ENCODE measurements at places on chromosomes 5 and 9.

- no peak for DNase-seq
These were observed 60.6 kb upstream of the ZFR start for GRCh38 chr5:32504989-32505596.

DNA sequence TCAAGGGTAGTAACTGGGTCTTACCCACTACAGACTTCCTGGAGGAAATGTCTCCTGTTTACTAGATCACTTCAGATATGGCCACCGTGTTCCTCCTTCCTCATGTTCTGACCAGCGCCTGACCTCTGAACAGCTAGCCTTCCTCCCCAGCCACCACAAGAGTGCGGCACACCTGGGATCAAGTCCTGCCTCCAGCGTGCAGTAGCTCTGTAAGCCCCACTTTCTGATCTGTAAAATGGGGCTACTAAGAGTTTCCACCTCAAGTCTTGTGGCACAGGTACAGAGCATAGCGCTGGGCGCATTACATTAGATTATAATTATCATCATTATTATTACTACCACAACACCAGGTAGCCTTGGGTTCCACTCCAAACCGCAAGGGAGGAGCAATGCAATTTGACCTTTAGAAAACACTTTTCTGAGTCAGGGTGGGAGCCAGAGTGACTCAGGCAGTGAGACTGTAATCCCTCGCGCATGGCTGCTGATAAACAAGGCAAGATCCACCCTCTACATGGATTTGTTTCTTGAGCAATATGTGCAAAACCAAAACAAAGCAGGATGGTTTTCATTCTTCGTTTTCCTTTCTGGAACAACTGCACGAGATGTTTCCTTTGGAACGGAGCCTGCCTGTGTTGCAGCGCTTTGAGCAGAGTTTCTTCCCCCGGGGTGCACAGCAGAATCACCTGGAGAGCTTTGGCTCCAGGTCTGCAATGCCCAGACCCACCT lies 65.0 kb upstream of the ANGPTL2 start:
- DNase-seq: no peak

DNA sequence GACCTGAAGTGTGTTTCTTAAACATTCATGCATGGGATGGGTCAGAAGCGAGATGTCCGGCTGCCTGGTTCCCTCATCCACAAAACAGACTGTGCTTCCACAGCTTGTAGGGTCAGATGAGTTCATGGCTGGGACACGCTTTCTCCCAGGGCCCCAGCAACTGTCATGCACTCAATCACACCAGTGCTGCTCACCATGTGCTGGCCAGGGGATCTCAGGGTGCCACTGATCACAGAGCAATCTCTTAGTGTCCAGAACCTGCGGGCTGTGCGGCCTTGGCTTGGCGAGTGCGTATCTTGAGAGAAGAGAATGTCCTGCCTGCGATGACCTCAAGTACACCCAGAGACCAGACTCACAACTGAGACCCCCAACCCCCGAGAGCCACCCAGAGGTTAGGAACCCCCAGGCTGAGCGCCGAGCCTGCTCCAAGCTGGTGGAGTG lies 26.0 kb upstream of the FCN2 start:
- no peak for DNase-seq

- DNase-seq: no peak
These were observed 180.9 kb downstream of the FAM170A start for GRCh38 chr5:119810217-119810616.

DNA sequence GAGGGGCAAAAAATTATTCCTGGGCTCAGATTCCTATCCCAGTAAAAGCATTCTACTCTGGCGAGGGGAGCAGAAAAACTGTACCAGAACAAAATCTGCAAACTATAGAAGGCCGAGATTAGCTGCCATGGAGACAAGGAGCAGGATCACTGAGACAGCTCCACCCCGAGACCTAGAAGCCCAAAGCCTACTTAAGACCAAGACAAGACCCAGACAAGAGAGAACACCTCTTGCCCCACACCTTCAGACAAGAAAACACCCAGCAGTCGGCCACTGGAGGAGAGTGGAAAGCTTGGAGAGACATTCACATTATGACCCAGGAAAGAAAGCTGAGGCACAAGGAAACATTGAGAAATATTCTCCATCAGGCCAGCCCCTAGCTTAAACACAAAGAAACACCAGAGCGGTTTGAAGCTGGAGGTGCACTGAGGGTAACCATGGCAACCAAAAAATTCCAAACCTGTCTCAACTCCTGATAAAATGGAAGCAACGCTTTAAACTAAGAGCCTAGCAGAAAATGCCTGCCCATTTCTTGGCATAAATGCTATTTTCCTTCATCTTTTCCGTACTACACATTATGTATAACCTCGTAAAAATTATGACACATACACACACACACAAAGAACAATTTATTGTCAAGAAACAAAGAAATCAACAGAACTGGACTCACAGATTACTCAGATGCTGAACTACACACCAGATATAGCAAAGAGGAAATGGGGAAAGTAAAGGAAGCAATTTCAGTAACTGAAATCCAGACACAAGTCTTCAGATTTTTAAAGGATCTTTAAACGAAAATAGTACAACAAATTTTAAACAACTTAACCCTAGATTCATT lies 53.8 kb upstream of the FTMT start:
- no peak for DNase-seq

- no peak for DNase-seq
These were observed 2.3 kb upstream of the PAX5 start for GRCh38 chr9:37036371-37036775.

DNA sequence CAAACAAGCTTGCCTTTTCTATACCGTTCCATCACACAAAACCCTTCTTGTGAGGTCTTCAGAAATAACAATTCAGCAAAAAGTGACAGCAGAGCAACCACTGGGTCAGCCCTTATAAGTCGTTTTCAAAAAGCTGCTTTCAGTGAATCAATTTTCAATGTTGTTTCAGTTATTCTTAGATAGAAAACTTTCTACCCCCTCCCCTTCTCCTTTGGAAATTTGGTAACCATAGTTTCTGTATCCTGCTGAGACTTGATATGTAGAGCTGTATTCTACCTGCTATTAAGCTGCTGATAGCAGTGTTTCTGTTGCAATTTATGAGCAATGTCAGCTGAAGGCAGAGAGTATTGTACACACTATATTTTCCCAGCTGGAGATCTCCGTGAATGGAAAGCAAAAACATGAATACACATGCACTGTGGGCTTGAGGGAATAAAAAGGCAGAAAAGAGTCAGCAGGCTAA lies 75.7 kb downstream of the ZNF608 start:
- DNase-seq: no peak

- no peak for DNase-seq
These were observed 30.6 kb downstream of the OTULIN start for GRCh38 chr5:14695152-14695551.

DNA sequence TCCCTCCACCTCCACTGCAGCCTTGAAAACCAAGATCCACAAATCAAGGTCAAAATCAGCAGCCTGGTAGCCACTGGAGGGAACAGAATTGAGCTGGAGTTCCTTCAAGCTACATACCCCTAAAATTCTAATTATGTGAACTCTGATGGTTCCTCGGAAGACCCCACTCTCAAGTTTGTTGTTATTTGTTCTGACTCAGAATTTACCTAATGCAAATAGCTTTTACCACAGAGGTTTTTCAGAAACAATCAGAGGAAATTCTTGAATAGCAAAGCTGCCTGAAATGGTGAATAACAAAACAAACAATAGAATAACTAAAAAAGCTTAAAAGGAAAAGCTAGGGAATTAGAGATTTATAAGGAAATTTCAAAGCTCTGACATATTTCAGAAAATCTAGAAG lies 220.0 kb downstream of the CDH18 start:
- no peak for DNase-seq

DNA sequence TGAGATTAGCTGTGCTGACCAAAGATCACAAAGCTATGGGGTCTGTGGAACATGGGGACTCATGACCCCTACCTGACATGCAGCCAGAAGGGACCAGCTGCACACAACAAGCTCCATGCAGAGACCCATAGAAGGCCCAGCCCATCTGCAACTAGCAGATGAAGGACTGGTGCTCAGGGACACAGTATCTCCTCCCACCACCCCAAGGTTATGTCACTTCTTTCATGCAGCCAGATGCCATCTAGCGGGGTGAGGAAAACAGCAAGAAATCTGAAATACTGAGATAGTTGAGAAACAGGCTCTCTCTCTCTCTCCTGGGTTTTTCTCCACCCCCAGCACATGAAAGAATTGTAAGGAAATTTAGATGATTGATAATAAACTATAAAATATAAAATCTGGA lies 161.3 kb upstream of the DAPK1 start:
- DNase-seq: no peak

DNA sequence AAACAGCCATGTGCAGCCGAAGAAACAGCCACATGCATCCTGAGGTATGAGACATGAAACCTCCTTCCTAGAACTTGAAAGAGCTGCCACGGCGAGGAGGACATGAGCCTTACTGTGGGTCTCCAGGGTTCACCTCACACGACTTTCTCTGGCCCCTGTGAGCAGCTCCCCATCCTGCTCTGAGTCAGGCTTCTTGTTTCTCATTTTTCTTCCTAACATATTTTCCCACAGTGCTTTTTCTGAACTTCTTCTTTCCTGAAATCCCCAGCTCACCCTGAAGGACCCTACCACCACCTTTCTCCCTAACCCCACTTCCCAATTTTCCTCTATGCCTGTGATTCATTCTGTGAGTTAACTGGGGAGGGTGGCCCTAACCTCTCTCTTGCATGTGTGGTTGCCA lies 33.7 kb upstream of the ADRB2 start:
- DNase-seq: no peak

DNA sequence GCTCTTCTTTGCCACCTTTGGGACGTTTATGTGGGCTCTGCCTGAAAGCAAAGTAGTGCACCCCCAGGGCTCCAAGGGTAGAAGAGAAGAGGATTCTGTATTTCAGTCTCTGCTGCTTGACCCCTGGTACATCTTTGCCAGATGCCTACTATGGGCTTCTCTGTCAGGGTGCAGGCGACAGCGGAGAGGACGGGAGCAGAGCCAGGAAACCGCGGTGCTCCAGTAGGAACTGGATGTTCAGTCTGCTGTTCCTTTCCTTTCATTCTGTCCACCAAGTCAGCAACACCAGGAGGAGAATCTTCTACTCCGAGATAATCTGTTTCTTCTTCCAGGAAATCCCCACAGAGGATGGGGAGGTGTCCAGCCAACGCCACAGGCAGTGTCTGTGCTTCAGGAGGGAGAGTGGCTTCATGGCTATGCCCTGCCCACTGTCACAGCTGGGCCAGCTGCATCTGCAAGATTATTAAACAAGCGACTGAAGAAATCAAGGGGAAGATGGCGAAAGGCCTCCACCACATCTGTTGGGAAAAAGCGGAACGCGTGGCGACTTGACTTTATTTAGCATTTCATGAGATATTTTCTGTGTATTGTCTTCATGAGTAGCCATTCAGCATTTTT lies 398.3 kb downstream of the IRX1 start:
- no peak for DNase-seq

DNA sequence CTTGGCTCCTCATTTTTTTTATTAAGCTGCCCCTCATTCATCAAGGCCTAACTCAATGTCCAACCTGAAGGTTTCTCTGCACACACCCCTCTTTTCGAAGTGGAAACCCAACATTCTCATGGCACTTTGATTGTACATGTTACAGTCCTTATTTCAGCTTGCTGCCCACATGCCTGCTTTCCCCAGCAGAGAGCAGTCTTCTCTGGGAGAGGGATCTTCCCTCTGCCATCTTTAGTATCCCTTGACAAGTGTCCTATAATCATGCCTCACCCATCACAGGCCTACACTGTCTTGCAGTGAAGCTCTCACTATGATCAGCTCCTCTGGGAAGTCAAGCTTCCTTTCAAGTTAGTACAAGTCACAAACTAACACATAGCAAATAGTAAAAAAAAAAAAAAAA lies 175.1 kb downstream of the ACER2 start:
- no peak for DNase-seq

- no peak for DNase-seq
These were observed 158.0 kb upstream of the LHFPL2 start for GRCh38 chr5:78806544-78806943.

DNA sequence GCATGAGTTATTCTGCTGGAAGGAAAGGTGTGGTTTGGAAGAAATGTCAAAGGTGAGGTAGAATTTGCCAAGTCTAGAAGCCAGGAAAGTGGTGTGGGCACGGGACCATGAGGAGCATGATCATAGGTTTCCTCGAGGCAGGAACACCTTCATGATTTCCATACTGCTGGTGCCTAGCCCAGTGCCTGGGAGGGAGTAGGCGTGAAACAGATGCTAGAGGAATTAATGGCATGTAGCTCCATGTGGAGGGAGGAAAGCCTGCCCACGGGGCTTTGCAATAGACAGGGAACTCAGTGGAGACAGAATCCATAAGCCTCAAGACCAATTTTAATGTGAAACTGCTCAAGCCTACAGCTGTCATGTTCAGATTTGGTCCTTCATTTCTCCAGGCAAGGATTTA lies 35.1 kb downstream of the TTLL11 start:
- no peak for DNase-seq

DNA sequence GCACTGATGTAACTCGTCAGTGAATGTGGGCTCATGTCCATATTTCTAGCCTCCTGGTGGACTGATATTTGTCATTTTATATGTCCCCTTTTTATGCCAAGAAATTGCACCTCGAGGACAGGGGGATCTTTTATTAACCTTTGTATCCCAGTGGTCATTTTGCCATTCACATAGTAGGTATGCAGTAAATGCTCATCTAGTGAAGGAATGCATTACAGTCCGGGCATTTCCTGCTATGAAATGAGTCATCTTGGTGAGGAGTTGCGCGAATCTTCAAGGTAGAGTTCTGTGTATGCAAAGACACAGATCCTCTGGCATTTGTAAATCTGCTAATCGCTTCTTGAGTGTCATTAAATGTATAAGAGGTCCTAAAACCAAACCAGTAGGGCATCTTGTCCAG lies 755.5 kb upstream of the ADAMTS16 start:
- no peak for DNase-seq

- DNase-seq: no peak
These were observed 8.0 kb downstream of the SYNPO start for GRCh38 chr5:150648294-150649107.

GRCh38 chr5:132808866-132809265 lies 4.2 kb upstream of the SOWAHA start:
- no peak for DNase-seq

- no peak for DNase-seq
These were observed 14.0 kb downstream of the SLC6A3 start for GRCh38 chr5:1431021-1431811.

DNA sequence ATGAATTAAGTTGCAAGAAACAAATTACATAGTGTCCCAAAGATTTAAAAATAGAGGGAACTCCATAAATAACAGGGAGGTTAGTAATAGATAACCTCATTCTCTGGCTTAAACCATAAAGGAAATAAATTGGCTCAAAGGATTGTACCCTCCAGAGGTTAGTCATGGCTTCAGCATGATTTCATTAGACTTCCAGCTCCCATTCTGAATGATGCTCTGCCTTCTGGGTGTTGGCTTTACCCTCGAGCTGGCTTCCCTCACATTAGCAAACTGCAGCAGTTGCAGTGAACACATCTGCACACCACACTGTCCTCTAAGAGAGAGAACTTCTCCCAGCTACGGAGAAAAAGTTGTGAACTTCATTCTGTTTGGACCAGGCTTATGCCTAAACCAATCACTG lies 70.4 kb downstream of the RGS7BP start:
- DNase-seq: no peak

GRCh38 chr5:179530069-179530998 lies 20.0 kb upstream of the RUFY1 start:
- peak; percentile 54 for DNase-seq

All from stimulated activated CD8-positive, alpha-beta memory T cell treated with anti-CD3 and anti-CD28 coated beads, Interleukin-12 subunit alpha, Interleukin-12 subunit beta, amount 100 ng/mL, for 1 hour (primary cell).